Pericardium fibroblast (primary cell): ENCODE measurements at places on chromosomes 5 and 9. TPM values are rescaled to one million over a fixed set of nuclear protein-coding genes. Genes with fewer than 3 reads are reported as not detected.

OR13C3 gene
- not detected in 2 replicates for total RNA-seq

TGFBR1 gene
- total RNA-seq, result 12.6 and 17.5 TPM in 2 replicates

NR2F1 gene
- 46.8 and 175 TPM in 2 replicates for total RNA-seq

CDC23 gene
- total RNA-seq, result 13.1 and 17.3 TPM in 2 replicates

DRD1 gene
- not detected in 2 replicates for total RNA-seq

SPATA31E1 gene
- total RNA-seq, result not detected in 2 replicates

SPARC gene
- total RNA-seq, result 4,412 and 6,097 TPM in 2 replicates

NTRK2 gene
- total RNA-seq, result 0.34 and 5.4 TPM in 2 replicates

C8G gene
- not detected in 2 replicates for total RNA-seq
